NCI-H2081 (cell line): ENCODE measurements at places on chromosomes 4 and X.
A peak's percentile ranks its signal among the peaks of the same experiment; 100 is the strongest.

- DNase-seq = peak; percentile 25
These were observed at the start of gene GPRASP2 for GRCh38 chrX:102712216-102712966. Gene GPRASP2 (plus strand): TSS chrX:102712448. CDS start chrX:102714870, 2,422 bp downstream.

GRCh38 chr4:65401083-65401482 is 269.2 kb downstream of the EPHA5 start:
- no peak for DNase-seq

DNA sequence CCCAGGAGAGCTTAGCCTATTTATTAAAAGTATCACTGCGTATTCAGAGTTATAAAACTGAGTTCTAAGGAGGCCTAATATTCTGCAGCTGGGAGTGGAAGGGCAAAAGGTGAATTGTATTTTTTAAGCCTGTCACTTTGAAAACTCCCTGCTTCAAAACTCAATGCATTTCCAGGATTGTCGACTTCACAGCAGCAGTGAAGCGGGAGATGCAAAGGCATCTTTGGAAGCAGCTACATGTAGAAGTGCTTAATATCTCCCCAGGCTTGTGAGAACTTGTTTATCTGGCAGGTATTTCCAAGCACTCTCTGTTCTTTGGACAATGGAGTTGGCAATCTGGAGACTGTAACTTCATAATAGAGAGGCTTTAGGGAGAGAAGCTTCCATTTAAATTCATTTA is 717.5 kb upstream of the SLIT2 start:
- no peak for DNase-seq

DNA sequence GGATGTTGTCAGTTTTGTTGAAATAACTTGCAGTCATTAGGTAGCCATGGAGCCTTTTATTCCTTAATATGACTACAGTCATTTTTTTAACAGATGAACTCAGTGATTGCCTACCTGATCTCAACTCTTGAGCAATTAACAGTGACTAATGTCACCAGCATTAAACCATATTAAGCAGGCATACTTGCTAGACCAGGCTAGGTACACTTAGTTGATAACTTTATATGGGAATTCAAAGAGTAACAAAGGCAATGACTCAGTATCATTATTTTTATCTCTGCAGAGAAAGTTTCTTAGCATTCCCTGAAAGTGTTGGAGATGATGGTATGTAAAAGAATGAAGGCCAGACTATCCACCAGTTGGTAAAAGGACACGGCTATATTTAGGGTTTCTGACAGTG is at the start of gene C4orf54:
C4orf54 (minus strand) TSS at position 31 of the 400 bp plus-strand sequence. CDS start 3,180 bp downstream, outside the sequence.
- DNase-seq = no peak

DNA sequence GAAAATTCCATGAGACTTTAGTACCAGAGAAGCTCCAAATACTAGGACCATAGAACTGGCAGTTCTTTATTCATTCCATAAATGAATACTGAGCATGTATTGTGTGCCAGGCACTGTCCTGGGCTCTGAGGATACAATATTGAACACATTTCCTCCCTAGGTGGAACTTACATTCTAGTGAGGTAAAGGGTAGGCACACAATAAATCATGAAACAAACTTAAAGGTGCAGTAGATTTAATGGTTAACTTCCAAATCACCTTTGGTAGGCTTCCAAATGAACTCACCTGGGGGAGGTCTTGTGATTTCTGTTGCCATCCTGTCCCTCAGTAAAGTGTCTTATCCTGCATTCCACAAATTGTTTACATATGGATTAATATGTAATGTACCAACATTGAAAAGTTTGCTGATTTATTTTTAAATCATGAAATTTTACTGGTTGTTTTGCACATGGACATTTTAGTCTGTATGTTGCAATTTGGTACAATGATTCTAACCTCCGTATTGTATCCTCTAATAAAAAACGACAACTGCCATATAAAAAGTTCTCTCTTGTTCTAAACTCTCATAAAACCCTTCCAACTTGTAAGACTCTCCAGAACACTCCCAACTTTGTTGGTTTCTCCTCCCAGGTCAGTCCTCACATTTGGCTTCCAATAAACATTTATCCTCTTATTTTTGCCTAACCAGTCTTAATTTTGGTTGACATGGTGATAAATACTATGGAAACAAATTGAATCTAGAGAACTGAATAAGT is 4.5 kb upstream of the MAGEA11 start:
- no peak for DNase-seq

DNA sequence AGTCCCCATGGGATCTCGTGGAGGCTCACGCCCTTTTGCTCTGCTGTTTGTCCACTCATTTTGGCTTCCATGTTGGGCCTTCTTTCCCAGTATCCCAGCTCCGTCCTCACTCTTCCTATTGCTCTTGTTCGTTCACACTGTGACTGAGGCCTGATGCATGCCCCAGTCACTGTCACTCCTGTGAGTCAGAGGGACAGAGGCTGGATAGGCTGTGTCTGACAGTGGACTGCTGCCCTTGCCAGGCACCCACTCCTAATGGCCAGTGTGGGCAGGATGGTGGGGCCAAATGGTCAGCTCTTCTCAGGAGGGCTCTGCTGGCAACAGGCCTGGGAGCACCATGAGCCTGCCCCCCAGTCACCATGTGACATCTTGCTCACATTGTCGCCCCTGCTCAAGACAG is 40.0 kb downstream of the HADH start:
- no peak for DNase-seq

DNA sequence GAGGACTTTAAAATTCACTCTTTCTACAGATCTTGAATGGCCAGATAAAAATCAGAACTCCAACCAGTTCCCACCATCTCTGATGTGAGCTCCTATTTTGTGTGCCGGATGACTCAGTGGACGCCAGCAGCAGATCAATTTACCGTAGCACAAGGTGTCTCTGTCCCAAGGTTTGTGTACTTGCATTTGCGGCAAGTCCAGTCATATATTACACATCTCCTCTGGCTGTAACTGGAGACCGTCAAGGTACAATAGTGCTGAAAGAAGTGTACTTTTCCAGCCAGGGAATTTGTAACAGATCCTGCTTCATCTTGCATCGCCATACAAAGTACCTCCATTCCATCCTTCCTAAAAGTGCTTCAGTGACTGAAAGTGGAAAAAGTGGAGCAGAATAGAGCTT is 108.2 kb upstream of the SORBS2 start:
- no peak for DNase-seq

- DNase-seq = no peak
These were observed 73.0 kb upstream of the FRMPD4 start for GRCh38 chrX:12065251-12065650.

GRCh38 chr4:145679991-145680455 is at the start of gene C4orf51:
Gene C4orf51 (plus strand): TSS chr4:145680146. CDS start chr4:145680204, 58 bp downstream.
- no peak for DNase-seq

DNA sequence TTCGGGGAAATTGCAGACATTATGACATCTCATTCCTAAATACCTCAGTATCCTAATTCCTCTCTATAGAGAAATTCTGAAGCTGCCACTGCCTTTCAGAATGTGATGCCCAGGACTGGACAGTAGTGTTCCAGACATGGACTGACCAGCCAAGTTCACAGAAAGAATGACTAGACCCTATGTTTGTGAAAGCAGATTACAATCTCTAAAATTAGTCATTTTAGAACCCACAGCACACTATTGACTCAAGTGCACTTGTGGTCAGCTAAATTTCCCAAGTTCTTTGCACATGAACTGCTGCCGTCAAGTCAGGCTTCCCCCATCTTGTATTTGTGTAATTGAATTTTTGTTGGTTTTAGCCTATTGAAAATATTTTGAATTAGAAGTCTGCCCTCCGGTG is 81.0 kb upstream of the ESX1 start:
- DNase-seq = no peak

- no peak for DNase-seq
These were observed 170.4 kb upstream of the CASK start for GRCh38 chrX:42093756-42094155.

DNA sequence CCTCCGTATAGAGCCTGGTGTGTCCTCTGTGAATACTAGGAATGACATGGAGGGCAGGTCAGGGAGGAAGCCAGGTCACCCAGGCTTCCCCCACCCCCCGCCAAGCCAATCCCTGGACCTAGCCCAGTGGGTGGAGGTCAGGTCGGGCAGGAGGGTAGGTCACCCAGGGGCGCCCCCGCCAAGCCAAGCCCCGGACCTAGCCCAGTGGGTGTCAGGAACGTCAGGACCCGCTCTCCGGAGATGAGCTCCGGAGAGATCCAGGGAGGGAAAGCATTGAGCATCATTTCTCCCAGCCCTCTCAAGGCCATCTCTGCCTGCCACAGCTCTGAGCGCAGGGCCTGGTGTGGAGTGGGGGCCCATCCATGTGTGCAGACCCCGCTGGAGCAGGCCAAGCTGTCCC is 48.6 kb downstream of the WFS1 start:
- no peak for DNase-seq

DNA sequence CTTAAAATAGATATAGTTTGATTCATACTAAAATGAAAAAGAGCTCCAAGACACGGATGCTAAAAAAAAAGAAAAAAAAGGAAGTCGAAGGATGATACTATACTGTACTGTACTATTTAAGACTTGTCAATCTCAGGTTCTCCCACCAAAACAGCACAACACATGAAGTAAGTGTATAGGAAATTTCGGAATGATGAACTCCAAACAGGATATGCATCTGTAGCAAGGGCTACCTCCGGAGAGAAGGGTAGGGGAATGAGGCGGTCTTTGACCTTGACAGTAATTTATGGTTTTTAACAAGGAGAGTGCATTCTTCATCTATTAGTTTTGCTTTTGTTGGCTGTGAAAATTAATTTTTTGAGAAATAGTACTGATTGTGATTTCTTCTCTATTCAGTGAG is 541 bp upstream of the FIP1L1 start:
- no peak for DNase-seq

GRCh38 chrX:22220941-22221340 is 51.8 kb upstream of the CBLL2 start:
- no peak for DNase-seq

- DNase-seq = peak; percentile 87
These were observed 33.5 kb upstream of the RASSF6 start for GRCh38 chr4:73653695-73654106.

GRCh38 chr4:9812501-9813340 is 31.3 kb downstream of the DRD5 start:
- DNase-seq = peak; percentile 32

- DNase-seq = no peak
These were observed 3.1 kb downstream of the DCAF16 start for GRCh38 chr4:17807446-17807845.

DNA sequence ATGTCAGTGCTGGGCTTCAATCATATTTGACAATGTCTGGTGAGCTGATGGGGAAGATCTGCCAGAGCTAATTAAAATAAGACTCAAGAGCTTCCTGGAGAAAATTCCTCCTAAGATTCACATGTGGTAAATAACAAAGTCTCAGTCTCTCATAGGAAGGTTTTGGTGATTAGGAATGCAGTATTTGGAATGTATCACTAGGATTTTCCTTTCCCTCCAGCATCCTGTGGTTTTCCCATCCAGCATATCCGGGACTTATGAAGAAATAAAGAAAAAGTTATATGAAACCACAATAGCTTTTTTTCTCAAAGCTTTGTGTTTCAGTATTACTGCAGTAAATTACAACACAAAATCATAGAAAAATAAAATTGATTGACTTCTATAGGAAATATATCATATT is 1597.1 kb downstream of the ADGRL3 start:
- no peak for DNase-seq

DNA sequence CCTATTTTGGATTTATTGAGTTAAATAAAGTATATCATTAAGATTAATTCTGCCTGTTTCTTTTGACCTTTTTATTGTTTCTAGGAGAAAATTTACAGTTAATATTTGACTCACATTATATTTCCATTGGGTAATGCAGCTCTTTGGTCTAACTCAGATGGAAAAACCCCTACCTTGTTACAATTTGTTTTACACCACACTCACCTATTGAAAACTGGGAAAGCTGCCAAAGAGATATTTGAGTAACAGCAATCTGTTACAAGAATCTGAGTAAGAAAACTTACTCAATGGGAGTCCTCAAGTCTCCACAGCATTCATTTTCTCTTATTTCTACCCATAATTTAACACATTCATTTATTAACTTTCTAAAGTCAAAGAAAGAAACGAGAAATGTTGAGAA is 108.0 kb upstream of the TLL1 start:
- no peak for DNase-seq
